ENCODE measurements at places on chromosomes 5 and 9.

DNA sequence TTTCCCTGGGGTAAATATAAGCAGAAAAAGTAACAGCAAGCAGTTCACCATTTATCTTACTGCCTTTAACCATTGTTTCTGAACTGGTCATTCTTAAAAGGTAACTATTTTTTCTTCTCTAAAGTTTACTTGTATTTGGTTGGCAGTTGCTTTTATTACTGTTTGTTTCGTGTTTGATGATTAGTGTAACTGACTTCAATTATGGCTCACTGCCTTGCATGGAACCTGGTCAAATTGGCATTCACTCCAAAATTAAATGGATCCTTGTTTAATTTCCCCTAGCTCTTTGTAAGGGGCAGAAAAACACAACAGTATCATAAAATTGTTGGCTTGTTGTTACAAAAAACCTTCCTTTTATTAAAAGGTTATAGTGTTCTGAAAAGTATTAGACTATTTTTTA, 1723.9 kb upstream of the CDH6 start:
- no peak for DNase-seq

- DNase-seq = no peak
These were observed 38.7 kb upstream of the UBTD2 start for GRCh38 chr5:172322028-172322965.

DNA sequence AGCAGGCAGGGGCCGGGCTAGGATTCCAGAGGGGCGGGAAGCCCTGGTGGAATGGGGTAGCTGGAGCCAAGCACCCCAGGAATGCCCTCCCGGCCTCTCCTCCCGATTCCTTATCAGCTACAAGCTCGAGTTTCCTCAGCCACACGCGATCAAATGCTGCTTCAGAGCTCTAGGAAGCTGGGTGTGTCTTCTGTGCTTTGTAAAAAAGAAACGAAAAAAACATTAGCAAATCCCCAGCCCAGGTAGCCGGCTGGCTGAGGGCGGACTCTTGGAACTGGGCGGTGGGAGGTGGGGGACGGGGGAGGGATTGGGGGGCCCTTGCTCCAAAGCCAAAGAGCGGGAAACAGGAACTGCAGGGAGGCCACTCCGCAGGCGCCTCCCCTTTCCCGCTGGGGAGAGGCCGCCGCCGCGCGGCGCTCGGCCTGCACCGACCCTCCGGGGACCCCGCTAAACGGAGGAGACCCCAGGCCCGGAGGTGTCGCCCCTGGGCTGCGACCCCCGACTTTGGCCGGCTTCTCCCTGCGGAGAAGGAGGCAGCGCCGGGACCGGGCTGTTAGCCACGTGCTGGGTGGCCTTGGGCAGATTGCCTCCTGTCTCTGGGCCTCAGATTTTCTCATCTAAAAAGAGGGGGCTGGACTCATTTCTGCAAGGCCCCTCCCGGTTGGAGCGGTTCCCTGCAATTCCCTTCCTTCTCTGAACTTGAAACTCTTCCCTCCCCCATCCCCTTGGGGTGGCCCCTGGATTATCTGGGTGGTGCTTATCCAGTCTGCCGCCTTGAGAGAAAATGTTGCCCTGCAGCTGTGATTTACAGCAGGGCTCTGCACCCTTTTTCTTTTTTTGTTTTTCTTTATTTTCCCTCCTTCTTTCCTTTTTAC, 40.9 kb upstream of the FABP6 start:
- DNase-seq = no peak

GRCh38 chr5:171418982-171419687, at the start of gene FGF18:
FGF18 (plus strand) TSS chr5:171419647; CDS start chr5:171420200, 553 bp downstream.
- DNase-seq = peak; percentile 27

DNA sequence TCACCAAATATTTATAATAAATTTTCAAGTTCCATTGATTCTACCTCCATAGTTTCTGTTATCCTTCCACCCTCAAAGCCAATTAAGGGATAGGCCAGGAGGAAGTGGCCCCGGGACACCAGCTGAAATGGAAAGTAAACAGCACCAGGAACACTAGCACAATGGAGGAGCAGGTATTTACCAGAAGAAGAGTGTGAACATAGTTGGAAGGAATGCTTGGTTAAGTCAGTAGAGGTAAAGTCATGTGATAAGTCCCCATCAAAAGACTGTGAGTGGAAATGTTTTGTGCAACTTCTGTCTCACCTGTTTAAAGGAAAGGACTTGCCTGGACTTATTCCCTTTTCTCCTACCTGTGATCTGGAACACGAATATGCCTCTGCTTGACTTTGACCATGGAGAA, 146.7 kb upstream of the RAI14 start:
- DNase-seq = no peak

DNA sequence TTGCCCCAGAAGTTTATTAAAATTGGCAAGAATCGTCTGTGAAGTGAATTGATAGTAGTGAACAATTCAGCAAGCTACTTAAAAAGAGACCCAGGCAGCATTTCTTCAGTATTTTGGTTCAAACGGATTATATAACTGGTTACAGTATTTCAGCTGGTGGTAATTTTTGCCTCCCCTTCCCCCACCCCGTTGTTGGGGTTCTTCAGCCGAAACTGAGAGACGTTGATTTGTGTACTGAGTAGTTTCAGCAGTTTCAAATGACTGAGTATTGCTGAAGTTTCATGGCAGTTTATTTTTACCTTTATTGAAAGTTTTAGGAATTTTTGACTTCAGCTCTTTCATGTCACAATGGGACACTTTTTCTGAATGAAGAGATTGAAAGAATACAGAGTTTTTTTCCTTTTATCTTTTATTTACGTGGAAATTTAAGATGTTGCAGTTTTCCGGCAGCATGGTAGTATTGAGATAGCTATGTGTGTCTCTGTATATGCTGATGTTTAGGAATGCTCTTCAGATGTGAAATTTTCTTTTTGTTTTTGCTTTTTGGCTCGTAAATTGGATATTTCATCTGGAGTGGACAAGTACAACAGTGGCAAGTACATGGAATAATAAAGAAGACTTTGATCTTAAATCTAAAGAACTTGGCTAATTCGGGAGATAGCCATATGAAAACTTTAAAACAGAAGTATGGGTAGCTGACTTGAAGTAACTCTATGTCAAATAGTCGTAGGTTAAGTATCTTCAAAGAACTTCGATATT, 1.9 kb downstream of the GPBP1 start:
- DNase-seq = peak; percentile 29

- DNase-seq = no peak
These were observed 167.7 kb downstream of the XRCC4 start for GRCh38 chr5:83245037-83245436.

- no peak for DNase-seq
These were observed 368.2 kb downstream of the NDUFS4 start for GRCh38 chr5:53928641-53929040.

DNA sequence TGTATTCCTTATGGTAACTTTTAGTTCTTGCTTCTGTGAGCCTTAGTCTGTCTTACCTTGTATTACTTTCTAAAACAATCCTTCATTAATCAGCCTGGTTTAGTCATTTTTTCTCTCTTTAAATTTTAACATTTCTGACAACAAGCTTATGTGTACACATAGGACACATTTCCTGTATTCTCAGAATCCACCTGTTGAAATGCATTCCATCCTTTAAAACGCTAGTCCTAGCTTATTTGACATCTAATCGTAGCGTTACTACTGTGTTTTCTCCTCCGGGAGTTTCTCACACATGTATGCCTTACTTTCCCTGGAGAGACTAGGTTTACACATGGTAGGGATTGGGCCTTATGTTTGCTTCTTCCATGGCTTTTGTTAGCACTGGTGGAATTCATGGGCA, 3.8 kb downstream of the TARS1 start:
- no peak for DNase-seq

- no peak for DNase-seq
These were observed 101.3 kb upstream of the LARP1 start for GRCh38 chr5:154653764-154654485.

GRCh38 chr9:35930521-35930920, 21.2 kb downstream of the SPAAR start:
- no peak for DNase-seq

GRCh38 chr5:119354537-119355243, 1.1 kb upstream of the TNFAIP8 start:
- DNase-seq = no peak

- DNase-seq = no peak
These were observed 36.3 kb upstream of the STX17 start for GRCh38 chr9:99870126-99870525.

DNA sequence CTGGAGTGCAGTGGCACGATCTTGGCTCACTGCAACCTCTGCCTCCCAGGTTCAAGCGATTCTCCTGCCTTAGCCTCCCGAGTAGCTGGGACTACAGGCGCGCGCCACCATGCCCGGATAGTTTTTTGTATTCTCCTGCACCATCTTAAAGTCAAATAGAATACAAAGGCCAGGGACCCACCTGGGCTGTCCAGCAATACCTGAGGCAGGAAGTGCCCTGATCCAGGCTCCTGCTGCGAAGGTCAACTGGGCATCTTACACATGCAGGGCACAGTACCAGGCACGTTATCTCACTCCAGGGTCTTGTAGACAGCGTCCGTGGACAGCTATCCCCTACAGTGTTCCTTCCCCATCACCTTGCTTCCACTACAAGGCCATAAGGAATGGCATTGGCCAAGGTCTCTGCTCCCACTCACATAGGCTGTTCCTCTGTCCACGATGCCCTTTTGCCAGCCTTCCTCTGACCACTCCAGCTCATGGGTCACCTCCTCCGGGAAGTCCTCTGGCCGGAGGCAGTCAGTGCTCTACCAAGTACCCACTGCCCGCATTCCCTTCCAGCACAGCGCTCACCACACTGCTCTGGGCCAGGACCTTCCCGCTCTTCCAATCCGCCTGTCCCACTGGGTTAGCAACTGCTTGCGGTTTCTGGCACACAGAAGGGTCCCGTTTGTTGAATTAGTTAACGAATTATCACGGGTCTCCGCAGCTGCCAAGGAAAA, 978 bp downstream of the P4HA2 start:
- no peak for DNase-seq

DNA sequence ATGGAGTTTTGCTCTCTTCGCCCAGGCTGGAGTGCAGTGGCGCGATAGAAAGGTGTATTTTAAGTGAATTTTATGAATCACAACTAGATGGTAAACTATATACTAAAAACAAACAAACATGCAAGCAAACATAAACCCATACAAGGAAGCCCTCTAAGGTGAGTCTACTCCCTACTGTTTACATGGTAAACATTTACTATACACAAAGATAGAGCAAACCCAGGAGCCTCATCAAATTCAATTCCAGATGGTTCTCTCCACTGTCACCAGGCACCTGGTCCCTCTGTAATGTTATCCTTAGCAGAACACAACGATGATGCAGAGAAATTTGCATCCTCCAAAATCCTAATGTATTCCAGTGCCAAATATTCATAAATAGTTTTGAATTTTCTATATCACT, 17.9 kb downstream of the ANKH start:
- no peak for DNase-seq

DNA sequence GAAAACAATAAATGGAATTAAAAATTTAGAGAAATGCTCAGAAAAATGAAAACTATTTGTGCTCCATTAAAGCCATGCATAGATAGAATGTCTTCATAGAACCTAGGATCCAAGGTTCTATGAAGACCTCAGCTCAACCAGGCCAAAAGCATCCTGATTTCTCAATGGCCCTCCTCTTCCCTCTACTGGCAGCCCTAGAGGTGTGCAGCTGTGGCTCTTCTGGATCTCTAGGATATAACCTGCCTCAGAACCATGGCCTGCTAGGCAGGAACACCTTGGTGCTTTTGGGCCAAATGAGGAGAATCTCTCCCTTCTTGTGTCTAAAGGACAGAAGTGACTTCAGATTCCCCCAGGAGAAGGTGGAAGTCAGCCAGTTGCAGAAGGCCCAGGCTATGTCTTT, 15.1 kb downstream of the IFNA1 start:
- no peak for DNase-seq

DNA sequence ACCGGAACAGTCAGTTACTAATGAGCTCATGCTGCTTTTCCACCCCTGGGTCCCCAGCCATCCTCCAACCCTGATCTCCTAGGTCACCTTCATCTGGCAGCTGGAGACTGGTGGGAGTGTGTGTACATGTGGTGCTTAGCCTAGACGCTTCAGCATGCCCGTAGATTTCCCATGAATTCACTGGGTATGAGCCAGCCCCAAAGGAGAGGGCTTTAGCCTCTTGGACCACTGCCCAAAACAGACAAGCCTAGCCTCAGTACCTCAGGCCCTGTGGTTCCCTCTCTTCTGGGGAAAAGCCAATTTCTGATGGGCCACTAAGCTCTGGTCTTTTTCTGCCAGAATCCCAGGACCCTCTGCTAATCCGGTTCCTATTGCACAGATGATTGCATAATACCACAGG, 48.0 kb upstream of the ASTN2 start:
- no peak for DNase-seq

GRCh38 chr9:115204904-115205453, 87.0 kb upstream of the TNC start:
- DNase-seq = no peak

GRCh38 chr9:83034026-83034425, 28.9 kb downstream of the RASEF start:
- DNase-seq = no peak

DNA sequence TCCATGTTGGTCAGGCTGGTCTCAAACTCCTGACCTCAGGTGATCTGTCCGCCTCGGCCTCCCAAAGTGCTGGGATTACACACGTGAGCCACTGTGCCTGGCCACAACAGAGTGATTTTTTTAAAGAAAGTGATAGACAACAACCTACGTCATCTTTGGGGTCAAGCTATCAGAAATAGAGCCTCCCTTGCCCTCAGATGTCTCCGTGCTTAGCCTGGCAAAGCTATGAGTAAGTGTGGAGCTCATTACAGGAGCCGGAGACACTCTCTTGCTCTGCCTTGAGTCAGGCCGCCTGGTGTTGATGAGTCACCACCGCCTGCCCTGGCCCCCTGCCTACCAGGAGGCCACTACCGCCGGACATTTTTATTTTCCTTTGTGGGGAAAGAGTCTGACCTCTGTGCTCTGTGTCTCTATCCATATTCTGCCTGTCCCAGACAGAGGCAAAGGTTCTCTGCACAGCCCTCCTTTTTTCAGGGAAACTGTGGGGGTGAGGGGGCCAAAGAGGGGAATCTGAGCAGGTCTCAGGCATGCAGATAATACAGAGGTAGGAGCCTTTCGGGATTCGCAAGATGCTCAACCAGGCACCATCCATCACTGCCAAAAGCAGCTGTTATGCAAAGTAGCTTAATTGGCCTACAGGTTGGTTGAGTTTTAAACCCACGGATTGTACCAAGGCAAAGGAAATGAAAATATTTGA, 123.7 kb upstream of the CPEB4 start:
- DNase-seq = no peak

DNA sequence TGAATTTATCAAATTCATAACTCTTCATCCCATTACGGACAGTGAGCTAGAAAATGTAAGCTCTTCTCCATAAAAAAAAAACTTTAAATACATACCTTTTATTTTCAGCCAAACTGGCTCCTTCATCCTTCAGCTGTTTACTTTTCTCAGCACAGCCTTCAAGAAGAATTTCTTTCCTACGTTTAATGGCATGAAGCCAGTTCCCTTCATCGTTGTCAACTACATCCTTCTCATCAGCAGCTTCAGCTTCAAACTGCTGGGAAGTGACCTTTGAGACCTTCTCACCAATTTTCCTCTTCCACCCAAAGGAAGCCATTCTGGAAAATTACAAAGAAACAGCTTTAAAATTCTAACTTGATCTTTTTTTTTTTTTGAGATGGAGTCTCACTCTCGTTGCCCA, 9.1 kb downstream of the TTC33 start:
- DNase-seq = no peak
